Hindlimb muscle (tissue), 1 donor: ENCODE measurements at places on chromosomes 3 and 15.

DNA sequence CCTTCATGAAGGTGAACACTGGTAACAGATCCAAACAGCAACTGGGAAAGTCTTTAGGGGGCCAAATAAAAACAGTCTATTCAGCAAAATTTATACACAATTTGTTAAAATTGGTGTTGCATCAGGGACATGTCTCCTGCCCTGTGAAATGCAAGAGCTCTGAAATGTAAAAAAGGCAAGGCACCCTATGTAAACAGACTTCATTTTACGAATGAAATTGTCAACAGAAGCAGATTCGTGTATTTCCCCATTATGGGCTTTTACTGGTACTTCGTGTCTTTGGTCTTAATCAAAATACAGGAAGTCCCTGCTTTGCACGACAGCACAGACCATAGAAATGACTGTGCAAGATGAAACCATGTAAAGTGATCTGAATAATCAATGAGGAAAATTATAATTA, 127.3 kb upstream of the THBS1 start:
- no peak for DNase-seq

DNA sequence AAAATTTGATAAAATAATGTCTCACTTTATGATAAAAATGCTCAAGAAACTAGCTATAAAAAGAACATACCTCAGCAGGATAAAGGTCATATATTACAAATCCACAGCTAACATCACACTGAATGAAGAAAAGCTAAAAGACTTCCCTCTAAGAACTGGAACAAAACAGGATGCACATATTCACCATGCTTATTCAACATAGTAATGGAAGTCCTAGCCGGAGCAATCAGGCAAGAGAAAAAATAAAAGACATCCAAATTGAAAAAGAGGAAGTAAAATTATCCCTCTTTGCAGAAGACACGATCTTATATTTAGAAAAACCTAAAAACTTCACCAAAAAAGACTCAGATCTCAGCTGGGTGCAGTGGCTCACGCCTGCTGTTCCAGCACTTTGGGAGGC, 34.0 kb downstream of the SENP7 start:
- DNase-seq = no peak

- DNase-seq = no peak
Measured at GRCh38 chr15:39058351-39059131, 493.9 kb upstream of the RASGRP1 start.

GRCh38 chr3:133855002-133855370, 40.7 kb downstream of the RAB6B start:
- no peak for DNase-seq

- DNase-seq = no peak
Measured at GRCh38 chr3:62987721-62988120, 112.5 kb upstream of the CADPS start.
